Stimulated activated CD8-positive, alpha-beta memory T cell treated with anti-CD3 and anti-CD28 coated beads, Interleukin-12 subunit alpha, Interleukin-12 subunit beta, amount 100 ng/mL, for 1 hour (primary cell): ENCODE measurements at places on chromosomes 2 and 18.

DNA sequence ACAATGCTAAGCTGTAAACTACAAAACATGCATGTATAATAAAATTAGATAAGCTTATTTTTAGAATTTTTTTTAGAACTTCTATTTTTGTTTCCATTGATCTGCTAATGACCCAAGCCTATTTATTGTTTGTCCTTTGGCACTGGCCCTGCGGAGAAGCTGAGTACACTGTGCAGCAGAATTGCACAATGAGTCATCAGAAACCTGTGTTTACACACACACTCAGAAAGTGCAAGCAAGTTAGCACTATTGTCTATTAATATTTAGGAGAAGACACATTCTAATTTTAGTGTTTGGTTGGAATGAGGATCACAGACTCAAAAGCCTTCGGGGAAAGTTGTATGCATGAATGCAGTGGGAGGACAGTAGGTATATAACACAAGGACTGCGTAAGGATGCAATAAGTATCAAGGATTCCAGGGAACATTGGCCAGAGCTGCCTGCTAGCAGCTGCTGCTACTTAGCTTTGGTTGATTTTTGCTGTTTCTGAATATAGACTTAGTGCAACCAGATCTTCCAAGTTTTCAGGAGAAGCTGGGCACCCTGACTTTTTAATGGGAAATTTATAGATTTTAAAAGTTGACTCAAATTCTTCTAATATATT, 128.2 kb downstream of the KCNH7 start:
- DNase-seq: no peak

- DNase-seq: no peak
Measured at GRCh38 chr2:236562434-236562833, 7.2 kb upstream of the ACKR3 start.

GRCh38 chr2:14677039-14677438, 44.5 kb downstream of the LRATD1 start:
- DNase-seq: no peak

DNA sequence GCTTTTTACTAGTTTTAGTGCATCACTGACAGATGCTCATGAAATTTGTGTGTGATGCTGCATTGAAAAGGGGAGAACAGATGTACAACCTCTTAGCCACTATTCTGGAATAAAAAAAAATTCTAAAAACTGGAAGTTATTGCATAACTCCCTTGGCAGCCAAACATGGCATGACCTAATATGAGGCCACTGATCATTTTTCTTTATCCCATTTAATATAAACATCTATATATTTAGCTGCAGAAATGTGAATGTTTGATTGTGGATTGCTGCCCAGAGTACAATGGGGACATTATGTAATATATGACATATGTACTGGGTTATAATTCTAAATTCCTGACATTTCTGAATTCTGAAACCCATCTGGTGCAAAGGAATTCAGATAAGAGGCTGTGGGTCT, 86.5 kb downstream of the CDCA7 start:
- no peak for DNase-seq

DNA sequence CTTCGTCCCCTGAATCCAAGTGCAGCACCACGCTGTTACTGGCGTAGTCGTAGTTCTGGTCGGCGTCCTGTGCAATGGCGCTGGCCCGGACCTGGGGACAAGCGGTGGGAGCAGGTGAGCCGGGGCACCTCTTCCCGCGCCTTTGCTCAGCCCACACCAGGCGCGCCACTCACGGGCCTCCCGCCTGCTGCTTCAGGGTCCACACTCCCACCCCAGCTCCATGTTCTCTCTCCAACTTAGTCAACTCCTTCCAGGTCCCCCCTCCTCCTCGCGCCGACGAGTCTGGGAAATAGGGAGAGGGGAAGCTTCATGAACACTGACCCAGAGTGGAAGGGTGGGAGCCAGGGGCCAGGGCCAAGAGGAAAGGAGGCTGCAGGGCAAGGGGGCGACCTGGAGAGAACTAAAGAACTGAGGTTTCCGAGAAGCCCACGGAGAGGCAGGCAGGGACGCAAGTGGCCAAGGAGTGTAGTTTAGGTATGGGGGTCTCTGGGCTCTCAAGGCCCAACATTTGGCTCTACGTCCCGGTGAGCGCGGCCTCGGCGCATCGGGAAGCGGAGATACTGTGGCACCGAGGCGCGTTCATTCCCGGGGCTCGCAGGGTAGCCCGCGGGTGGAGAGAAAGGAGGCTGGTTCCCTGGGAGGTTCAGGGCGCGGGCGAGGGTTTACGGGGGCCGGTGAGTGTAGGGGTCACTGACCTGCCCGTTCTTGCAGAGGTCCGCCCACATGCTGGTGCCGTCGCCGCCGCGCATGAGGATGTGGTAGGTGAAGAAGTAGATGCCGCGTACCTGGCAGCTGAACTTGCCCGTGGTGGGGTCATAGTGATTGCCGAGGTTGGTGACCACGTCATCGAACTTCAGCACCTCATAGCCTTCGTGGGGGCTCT, 1.4 kb downstream of the C1QL2 start:
- DNase-seq: no peak

GRCh38 chr2:128502200-128502599, 183.5 kb upstream of the HS6ST1 start:
- DNase-seq: no peak

DNA sequence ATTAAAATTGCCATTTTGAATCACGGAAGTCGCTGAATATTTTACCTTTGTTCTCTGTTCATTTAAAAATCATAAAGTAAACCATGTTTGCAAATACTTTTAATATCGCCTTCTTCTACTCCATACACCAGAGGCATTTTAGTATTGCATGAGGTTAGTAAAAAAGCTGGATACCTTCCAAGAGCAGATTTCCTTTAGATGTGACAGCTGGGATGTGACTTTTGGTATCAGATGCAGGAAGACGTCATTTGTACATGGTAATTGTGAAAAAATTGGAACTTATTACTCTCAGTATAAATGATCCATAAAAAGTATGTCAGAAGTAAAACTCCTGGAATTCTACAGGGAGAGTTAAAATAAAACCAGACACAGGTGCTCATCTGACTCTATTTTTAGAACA, 89.5 kb downstream of the SLC4A10 start:
- no peak for DNase-seq

GRCh38 chr18:6961331-6961730, 156.3 kb downstream of the LAMA1 start:
- no peak for DNase-seq

GRCh38 chr2:1591978-1592907, 152.1 kb downstream of the PXDN start:
- no peak for DNase-seq

- no peak for DNase-seq
Measured at GRCh38 chr18:42730272-42730671, 385.2 kb downstream of the RIT2 start.

DNA sequence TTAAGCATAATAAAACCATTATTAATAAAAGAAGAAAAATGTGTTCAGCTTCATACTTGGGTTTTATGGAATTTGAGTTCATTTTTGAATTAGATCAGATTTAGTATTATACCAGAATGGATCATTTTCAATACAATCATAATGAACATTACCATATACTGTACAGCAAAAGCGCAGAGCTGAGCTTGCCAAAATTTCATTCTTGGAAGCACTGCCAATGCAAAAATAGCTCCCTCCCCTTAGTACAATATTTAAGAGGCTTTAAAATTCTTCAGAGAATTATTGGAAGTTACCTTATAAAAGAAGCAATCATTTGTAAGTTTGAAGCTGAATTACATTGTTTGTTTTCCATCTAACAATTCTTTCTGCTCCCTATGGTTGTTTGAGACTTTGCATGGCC, 938.1 kb upstream of the SLC39A10 start:
- no peak for DNase-seq

DNA sequence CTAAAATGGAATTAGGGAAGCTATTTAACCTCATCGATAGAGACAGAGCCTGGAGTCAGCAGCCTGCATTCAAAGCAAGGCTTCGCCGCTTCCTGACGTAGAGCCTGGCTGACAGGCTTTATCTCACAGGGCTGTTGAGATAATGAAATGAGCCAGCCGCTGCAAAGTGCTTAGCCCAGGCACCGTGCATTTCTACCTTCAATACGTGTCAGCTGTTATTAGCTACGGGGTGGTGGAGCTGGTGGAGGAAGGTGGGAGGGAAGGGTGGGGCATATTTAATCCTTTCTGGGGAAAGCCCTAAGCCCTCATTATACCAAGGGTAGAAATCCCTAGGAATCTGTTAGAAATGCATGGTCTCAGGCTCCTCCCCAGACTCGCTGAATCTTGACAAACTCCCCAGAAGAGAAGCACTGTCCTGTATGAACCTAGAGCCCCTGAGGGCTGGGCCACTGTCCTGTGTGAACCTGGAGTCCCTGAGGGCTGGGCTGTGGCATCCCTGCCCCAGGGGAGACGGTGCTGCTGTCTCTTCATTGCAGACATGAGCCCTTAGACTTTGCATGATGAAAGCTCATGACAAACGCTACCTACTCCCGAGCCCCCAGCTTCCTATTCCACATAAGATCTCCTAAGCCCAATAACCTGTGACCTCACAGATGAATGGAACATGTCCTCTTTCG, 72.4 kb downstream of the ALPK2 start:
- DNase-seq: no peak

- no peak for DNase-seq
Measured at GRCh38 chr2:119488245-119489214, 35.8 kb downstream of the SCTR start.

DNA sequence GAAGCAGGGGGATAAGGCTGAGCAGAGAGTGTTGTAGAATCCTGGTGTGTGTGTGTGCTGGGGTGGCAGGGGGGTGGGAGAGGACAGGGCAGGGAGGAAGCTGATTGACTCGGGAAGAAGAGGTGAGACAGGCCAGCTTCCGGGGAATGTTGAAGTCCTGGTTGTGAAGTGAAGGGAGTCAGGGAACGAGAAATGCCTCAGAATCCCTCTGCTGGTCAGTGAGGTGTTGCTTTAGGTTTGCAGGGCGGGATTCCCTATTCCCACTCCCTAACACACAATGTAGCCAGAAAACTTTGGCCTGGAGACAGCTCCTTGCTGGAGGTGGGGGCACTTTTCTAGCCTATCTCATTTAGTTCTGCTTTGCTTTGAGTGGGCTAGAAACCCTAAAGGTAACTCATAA, 265.1 kb downstream of the HAUS1 start:
- no peak for DNase-seq

GRCh38 chr2:523698-524270, 153.4 kb downstream of the TMEM18 start:
- no peak for DNase-seq

- no peak for DNase-seq
Measured at GRCh38 chr2:164538240-164538866, 82.9 kb downstream of the GRB14 start.

GRCh38 chr2:144256996-144257707, 262.8 kb downstream of the ZEB2 start:
- no peak for DNase-seq

DNA sequence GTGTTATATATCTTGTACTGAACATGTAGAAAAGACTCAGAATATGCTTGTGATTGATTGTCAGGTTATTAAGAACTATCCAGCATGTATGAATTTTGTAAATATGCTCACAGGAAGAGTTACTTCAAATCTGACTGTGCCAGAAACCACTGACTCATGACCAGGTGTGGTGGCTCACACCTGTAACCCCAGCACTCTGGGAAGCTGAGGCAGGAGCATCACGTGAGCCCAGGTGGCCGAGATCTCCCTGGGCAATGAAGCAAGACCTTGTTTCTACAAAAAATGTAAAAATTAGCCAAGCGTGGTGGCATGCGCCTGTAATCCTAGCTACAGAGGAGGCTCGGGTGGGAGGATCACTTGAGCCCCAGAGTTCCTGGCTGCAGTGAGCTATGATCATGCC, 126.6 kb downstream of the COMMD1 start:
- DNase-seq: no peak

DNA sequence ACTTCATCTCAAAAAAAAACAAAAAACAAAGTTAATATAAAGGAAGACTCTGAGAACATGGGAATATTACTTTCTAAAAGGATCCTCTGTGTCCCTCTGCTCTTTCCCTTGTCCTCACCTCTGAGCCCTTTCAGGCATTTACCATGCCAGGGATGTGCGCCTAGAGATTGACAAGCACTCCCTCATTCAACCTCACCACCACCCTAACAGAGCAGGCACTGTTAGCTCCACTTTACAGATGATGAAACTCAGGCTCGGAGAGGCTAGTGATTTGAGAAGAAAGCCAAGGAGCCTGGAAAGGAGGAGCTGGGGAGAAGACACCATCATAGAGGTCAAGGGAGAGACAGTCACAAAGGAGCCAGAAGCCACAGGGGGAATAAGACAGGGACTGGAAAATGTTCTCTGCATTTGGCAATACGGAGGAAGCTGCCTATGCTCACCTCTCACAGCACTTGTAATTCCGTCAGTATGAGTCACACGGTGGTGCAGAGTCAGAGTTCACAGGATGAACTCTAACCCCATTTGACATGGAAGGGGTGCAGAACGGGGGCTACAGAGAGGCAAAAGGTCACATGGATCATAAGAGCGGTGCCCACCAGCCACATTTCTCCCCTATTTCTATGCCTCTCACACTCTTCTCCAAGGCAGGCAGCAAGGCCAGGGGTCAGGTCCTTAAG, 101.8 kb upstream of the NFU1 start:
- no peak for DNase-seq

- DNase-seq: no peak
Measured at GRCh38 chr2:44801841-44802776, 139.4 kb upstream of the SIX3 start.

- no peak for DNase-seq
Measured at GRCh38 chr2:69566669-69567068, 76.9 kb downstream of the AAK1 start.

DNA sequence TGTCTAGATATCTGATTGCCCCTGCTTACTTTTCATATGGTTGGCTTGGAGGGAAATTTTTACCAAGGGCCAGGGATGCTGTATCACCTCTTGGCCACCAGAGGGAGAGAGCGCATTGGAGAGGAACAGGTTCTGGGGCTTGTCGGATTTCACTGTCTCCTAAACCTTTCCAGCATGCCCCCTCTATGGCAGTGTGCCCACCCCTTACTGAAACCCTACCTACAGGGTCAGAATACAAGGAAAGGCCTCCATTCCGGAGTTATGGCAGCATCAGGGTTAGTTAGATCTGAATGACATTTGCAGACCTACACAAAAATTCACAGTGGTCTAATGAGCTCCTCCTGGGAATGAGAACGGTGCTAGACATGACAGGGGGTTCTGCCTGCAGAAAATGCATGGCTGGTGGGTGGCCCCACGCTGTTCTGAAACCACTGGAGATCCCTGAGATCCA, 5.8 kb downstream of the SLC14A2 start:
- DNase-seq: peak; percentile 5

GRCh38 chr2:121090088-121090715, 194.8 kb downstream of the TFCP2L1 start:
- no peak for DNase-seq
